ENCODE measurements at places on chromosomes 6 and 20.

DNA sequence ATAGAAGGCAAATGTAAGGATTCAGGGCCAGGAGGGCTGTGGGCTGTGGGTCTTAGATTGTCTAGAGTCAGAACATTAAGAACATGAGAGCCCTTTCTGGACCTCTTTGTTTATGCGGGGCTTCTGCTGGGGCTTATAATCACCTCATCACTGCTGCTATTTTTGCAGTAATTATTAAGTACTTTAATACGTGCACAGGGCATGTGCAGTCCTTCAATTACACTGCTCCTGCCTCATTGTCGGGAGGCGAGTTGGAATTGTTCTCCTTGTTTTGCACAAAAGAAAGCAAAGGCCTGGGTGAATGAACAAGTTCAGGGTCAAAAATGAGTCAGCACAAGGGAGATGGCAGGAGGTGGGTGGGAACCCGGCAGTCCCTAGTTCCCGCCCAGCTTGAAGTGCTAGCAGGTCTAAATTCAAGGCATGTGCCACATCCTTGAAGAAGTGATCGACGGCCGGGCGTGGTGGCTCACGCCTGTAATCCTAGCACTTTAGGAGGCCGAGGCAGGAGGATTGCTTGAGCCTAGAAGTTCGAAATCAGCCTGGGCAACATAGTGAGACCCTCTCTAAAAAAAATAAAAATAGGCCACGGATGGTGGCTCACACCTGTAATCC, 34.4 kb upstream of the PTPN1 start:
- DNase-seq, result no peak

GRCh38 chr6:132746048-132746447, 11.7 kb downstream of the VNN2 start:
- DNase-seq, result no peak

- DNase-seq, result no peak
These were observed 226.0 kb downstream of the CDH4 start for GRCh38 chr20:61478094-61478493.

DNA sequence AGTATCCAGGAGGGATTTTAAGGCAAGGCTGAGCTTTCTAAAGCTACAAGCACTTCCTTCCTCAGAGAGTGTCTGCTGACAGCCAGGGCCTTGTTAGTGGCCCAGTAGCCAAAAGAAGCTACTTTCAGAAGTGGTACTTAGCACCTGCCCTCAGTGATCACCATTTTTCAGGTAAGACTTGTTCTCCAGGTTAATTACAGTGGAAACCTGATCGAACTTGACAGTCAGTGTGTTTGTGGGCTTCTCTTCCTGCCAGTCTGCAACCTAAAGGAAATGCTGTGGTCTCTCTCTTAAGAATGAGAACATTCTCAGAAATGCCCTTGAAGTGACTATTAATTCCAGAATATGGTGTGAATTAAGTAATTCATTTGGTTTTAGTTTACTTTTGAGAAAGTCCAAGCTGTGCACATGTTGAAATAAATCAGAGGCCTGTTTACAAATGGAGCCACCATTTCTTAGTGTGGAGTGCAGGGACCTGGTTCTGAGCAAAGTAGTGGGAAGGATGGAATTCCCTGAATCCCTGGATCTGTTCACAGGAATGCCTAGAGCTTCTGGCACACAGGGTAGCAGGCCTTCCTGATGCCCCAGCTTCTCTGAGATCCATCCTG, 185.3 kb upstream of the AGPAT4 start:
- DNase-seq, result peak; percentile 26

- DNase-seq, result peak; percentile 90
These were observed 141.6 kb upstream of the EYA4 start for GRCh38 chr6:133099573-133099972.

DNA sequence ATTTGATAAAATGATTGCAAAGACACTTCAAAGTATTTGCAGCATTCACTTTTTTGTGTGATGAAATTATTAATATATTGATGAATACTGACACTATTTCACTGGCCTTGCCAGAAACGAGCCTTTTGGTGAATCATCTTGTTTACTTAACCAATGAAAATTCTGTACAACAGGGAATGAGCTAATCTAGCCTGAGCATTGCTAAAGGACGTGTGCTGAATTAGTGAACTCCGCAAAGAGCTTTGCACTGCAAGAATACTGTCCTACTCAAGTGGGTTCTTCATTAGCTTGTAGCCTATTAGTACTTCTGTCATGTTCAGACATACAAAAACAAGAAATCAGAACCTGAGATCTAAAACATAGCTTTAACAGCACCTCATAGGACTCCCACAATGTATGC, 172.0 kb upstream of the NRSN1 start:
- DNase-seq, result no peak

- no peak for DNase-seq
These were observed 99.7 kb downstream of the CLIC5 start for GRCh38 chr6:45915780-45916468.

DNA sequence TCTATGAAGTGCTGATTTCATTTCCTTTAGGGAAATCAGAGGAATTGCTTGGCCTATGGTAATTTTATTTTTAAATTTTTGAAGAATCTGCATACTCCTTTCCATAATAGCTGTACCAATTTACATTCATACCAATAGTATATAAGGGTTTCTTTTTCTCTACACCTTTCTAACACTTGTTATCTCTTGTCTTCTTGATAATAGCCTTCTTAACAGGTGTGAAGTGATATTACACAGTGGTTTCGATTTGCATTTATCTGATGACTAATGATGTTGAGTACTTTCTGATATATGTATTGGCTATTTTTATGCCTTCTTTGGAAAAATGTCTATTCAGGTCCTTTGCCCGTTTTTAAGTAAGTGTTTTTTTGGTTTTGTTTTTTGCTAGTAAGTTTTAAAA, 40.8 kb downstream of the SMAP1 start:
- no peak for DNase-seq

DNA sequence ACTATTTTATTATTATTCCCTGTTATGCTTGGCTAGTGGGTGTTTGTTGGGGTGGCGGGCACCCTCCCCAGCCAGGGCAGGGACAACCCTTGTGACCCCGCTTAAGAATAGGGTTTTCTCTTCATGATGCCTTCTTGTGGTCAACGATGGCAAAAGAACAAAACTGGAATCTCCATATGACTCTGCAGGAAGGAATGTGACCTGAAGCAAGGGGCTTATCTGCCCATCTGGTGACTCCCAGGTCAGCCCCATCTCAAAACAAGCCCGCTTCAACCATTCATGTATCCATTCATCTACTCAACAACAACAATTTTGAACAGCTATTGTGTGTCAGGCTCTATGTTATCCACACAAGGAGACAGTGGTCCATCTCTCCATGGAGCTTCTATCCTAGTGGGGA, 30.9 kb upstream of the TGM6 start:
- peak; percentile 9 for DNase-seq

- DNase-seq, result peak; percentile 89
These were observed 20.9 kb upstream of the KCNG1 start for GRCh38 chr20:51043811-51044210.

DNA sequence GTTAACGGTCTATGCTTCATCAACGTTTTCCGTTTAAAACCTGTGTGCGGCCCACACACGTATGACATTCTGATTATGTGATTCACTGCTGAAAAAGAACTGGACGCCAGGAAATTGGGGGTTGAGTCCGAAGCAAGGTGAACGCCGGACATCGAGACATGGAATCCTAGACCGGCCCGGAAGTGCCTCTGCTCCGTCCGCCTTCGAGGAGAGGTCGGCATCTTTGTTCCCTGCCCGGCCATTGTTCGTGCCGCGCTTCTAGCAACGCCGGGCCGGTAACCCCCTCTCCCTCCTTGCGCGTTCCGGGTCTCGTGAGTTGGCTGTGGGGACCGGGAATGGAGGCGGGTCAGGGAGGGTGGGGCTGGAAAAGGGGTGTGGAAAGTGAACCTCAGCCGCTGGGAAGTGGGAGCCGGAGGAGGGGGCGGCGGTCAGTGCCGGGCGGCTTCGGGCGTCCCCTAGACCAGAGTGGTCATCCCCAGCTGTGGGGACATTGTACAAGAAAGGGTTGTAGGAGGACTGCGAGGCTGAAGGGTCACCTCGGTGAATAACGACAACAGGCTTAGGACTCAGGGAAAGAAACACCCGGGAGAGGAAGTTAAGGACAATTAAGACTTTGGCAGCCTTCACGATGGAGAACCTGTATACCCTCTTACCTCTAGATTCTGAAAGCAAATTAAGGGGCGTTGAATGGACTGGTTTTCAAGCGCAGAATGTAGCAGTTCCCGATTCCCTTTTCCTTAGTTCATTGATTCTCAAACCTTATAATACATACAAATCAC, at the start of gene ZSCAN9:
ZSCAN9 (plus strand) TSS at position 220 of the 779 bp plus-strand sequence. CDS start 1,810 bp downstream, outside the sequence.
- DNase-seq, result peak; percentile 87

- DNase-seq, result peak; percentile 55
These were observed 240.9 kb upstream of the RREB1 start for GRCh38 chr6:6866656-6867403.

GRCh38 chr6:111971181-111971841, 82.6 kb upstream of the CCN6 start:
- DNase-seq, result no peak

DNA sequence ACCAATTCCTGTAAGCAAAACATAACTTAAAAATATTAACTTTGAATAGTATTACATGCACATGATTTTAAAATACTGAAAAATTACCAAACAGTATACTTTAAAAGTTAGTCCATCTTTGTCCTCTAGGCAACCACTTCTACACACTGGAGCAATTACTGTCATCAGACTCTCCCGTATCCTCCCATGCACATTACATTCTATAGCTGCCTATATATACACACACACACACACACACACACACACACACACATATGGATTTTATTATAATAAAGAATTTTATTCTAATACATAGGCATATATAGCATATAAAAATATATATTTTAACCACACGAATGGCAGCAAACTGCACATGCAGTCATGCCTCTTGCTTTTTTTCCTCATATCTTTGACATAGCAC, 8.2 kb downstream of the REV3L start:
- peak; percentile 24 for DNase-seq

DNA sequence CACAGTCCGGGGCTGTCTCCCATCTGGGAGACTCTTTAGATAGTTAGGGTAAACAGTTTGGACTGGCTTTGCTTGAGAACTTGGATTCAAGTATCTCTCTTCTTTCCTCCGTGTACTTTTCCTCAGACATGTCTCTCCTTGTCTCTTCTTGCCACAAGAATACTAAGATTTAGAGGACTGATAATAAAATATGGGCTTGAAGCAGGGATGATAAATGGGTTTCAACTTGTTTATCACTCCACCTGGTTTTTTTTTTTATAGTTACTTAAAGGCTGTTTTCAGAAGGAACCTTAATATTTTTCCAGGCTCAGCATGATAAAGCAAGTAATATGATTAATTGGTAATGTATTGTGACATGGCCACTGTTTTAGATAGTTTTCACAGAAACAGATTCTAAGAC, 40.9 kb upstream of the KIF13A start:
- DNase-seq, result no peak

- peak; percentile 100 for DNase-seq
These were observed 13.7 kb upstream of the FAM83C start for GRCh38 chr20:35305682-35306556.

DNA sequence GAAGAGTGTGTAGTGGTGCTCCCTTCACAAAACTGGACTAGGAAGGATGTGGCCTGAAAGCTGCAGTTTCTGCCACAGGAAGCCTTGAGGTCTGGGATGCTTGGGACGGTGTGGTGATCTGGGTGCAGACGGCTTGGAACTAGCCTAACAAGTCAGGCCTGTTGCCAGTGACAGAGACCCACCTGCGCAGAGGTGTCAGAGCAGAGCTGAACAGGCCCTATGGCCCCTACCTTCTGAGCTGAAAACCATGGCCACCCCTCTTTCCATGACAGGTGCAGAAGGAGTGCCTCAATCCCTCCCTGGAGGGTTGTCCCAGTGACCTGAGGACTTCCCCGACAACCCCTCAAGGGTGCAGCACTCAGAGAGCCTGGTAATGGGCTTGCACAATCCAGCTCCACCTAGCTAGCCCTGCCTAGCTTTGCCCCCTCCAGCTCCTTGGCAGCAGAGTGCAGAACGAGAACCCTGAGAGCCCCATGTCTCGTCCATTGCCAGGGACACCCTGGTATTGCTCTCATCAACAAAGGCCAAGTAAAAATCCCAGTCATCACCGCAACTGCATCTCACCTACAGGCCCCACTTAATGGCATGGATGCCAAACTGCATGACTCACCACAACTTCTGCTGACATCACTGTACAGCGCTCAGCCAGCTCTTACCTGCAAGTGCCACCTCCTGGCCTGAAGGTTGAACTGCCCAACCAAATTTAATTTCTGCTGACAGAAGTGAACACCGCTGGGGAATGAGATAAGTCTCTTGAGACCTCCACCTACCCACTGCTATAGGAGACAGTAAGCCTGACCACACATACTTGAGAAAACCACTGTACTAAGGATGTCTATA, 563.1 kb downstream of the TFAP2A start:
- DNase-seq, result no peak

DNA sequence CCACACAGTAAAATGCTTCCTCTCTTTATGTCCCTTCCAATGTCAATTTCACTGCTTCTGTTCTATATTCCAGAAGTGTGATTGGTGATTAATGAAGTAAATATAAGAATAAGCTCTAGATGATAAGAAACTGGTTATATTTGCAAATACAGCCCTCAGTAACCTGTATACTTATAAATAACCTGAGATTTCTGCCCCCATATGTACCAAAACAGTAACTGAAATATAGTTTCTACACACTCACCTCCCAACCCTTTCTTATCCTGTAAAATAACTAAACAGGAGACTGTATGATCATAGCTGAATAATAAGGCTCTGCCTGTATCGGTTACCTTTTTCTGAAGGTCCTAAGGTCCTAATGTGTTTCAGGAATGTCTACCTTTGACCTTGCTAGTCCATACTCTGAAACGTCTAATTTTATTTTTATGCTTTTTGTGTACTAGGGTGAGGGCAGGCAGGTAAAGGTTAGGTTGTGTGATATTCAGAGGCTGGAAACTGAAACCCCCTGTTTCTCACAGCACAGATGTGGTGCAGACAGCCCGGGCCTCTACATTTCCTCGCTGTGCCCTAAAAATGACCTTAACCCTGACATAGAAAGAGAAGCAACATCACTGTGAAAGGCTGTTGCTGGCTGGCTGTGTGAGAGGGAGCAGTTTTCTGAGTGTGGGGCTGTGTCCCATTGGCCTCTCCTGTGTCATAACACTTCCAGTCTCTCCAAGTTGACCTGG, 378.8 kb downstream of the CENPW start:
- DNase-seq, result no peak

- DNase-seq, result no peak
These were observed 6.2 kb upstream of the BANF2 start for GRCh38 chr20:17693444-17694001.

DNA sequence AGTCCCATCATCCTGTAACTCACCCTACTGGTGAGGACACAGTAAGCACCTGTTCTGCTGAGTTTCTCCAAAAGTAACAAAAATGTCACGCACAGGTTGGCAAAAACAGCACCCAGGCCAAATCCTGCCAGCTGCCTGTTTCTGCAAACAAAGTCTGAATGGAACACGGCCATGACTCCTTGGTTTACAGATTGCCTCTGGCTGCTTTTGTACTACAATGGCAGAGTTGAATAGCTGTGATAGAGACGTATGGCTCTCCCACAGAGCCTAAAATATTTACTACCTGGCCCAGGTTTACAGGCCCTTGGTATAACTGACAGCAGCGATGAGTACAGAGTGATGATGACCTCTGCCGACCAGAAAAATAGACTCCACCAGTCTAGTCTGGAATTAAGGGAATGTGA, 52.6 kb downstream of the CNKSR3 start:
- no peak for DNase-seq

- DNase-seq, result no peak
These were observed 57.7 kb downstream of the PRPH2 start for GRCh38 chr6:42664718-42665117.
